ENCODE measurements at places on chromosomes 4 and X.

- no peak for DNase-seq
Measured at GRCh38 chr4:102824398-102824797, 3.0 kb downstream of the UBE2D3 start.

- DNase-seq, result no peak
Measured at GRCh38 chrX:103517246-103517645, 2.0 kb downstream of the RAB40A start.

DNA sequence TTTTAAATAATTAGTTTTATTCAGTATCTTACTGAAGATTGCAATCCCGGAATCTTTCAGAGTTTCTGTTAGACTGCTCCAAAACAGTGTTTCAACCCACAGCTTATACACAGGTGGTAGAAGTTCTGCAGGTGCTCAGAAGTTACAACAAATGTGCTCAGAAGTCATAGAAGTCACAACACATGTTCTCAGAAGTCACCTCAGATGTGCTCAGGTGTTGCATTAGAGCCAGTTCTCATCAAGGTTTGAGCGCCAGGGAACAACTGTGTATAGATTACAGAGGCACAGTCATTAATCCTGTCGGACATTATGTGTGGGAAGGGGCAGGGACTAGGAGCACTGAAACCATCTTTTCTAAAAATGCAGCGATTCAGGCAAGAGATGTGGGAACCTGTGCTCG is 124.5 kb downstream of the ARSF start:
- DNase-seq, result no peak

DNA sequence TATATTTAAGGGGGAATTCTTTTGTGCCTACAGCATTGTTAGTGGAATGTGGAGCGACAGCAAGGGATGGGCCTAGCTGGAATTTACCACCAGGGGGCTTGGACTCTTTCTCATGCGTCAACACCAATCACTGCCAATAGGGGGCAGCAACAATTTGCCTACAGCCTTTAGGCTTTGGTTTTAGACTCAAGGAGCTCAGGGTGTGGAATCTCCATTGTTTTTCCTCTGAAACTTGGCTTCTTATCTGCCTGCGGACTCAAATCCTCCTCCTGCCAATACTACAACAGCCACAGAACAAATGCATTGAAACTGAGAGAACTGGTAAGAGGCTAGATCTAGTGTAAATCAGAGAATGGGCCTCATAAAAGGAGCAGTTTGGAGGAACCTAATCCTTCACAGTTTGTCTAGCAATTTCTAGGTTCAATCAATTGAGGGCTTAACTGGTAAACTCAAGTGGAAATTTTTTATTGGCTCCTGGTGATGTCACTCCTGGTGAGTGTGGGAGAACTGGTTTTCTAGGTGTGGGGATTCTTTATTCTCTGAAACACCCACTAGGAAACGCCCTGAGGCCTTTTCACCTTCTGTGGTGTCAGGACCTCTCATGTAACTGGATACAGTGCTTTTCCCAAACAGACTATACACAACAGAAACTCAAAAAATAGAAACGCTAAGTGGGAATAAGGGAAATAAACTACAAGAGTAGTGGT is 27.9 kb upstream of the TMSB4X start:
- DNase-seq, result peak; percentile 17

DNA sequence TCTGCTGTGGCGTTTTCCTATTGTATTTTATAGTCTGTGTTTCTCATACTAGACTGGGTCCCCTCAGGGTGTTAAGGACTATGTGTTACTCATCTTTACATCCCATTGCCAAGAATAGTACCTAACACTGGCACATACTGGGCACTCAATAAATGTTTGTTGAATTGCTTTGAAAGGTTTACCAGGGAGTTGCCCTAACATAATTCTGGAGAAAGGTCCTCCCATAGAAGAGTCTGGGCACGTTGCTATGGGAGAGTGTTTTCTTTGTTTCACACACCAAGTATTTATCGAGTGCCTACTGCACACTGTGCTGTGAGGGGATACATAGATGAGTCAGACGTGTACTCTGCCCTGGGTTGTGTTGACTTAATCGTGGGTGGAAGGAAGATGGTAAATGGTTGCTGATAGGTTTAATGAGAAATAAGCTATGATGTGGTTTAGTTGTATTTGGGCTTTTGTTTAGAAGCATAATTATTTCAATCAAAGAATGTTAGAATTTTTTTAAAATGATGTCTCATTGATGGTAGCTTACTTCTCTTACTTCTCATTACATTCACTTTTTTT is 42.9 kb downstream of the AFF1 start:
- DNase-seq, result no peak

- no peak for DNase-seq
Measured at GRCh38 chr4:40349561-40350198, 14.5 kb downstream of the CHRNA9 start.

GRCh38 chr4:80540349-80540748 is 204.8 kb downstream of the CFAP299 start:
- no peak for DNase-seq

DNA sequence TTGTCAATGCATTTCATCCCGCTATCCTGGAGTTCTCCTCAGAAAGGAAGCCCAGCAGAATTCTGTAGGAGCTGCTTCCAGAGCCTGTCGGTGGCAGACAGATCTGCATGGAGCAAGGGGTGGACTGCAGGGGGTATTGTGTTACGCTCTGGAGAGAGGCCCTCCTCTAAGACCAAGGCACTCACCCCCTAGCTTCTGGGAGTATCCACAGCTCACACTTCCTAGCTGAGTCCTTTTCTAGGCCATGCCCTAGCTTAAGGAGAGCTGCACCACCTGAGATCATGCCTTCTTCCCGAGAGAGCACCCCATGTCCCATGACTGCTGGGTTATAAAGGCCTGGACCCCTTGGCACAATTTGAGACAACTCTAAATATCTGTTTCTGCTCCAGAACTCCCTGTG is 39.1 kb downstream of the MTNR1A start:
- no peak for DNase-seq

DNA sequence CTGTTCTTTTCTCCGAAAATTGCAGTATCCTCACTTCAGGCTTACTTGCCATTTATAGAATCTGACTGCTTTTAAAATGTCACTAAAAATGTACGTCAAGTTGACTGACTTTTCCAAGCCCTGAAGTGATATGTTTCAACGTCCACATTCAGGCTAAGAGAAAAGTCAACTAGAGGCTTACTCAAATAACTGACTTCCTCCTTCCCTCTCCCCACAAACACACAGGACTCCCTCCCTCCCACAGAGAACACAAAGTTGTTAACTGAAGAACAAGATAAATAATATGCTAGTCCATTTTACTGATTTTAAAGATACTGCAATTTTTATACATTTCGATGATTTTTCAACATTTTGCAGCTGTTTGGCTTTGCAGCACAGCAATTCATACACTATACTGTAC is 13.8 kb upstream of the CDKL2 start:
- no peak for DNase-seq

DNA sequence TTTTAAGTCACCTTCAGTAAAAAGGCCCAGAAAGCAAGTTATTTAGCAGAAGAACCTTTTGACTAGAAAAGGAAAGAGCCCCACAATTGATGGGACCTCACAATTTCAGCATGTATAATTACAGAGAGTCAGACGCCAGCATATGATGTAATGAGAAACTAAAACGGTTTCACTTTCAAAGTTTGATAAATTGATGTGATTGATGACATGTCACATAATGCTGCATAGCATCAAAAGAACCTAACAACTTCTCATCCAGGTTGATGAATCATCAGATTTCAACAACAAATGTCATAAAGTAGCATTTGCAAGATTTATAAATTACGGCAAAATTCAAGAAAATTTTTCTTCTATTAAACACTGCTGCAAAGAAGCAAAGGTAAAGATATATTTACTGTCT is 3.9 kb upstream of the GAR1 start:
- no peak for DNase-seq

GRCh38 chr4:75821966-75822365 is 80.3 kb downstream of the PPEF2 start:
- no peak for DNase-seq

- no peak for DNase-seq
Measured at GRCh38 chrX:154661170-154661569, 7.8 kb upstream of the CTAG2 start.

- DNase-seq, result no peak
Measured at GRCh38 chr4:13704035-13704434, 76.5 kb upstream of the BOD1L1 start.

- no peak for DNase-seq
Measured at GRCh38 chr4:7464259-7464655, 29.5 kb upstream of the PSAPL1 start.

DNA sequence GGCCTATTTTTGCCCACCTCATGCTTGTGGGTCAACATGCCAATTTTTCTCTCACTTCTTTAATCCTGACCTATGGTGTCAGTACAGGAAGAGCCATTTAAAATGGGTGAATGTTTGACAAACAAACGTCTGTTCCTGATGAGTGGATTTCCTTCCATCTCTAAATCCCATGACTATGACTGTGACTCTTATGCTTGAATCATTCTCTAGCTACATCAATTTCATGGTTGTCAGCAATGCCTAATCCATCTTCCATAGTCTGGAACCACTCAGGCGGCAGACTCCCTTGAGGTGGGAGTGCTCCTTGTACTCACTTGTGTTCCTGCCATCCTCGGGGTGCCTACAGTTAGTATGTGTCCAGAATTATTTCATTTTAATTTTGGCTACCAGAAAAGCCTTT is 194.9 kb upstream of the RPS6KA3 start:
- no peak for DNase-seq

- DNase-seq, result no peak
Measured at GRCh38 chrX:8890794-8891193, 89.6 kb upstream of the FAM9A start.

- DNase-seq, result no peak
Measured at GRCh38 chrX:118225711-118226428, 109.3 kb upstream of the KLHL13 start.

DNA sequence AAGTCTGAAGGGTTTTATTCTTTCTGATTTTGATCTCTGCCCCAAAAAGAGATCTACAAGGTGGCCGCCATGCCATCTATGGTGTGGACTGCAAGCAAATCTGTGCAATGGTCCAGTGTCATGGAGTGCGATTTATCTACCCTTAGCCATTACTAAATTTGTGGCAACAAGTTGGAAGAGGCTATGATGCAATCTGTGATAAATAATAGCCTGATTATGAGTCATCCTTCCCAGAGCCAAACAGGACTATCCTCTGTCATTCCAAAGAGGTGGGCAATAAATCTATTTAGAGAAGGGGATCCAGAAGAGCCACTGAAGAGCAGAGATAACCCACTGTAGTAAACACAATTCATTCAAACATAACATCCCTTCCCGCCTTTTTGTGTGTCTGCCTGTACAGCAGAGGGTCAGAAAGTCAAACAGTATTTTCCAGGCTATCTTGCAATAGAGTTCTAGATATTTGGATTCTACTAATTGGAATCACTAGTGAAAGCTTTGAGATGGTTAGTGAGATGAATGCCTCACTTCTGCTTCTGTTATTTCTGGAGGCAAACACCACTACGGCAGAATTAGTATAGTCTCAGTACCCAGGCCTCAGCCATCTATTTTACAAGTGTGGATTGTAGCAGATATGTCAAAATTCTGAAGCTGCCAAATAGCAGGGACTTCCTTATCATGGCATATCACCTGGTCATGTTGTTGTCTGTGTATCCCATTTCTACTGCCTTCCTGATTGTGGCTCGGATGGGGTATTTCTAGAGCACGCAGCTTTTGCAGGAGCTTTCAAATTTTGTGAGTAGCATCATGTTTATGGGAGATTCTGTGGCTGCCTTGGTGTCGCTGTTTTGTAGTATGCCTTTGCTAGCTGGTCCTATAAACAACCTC is 192.0 kb downstream of the SMIM20 start:
- DNase-seq, result no peak

DNA sequence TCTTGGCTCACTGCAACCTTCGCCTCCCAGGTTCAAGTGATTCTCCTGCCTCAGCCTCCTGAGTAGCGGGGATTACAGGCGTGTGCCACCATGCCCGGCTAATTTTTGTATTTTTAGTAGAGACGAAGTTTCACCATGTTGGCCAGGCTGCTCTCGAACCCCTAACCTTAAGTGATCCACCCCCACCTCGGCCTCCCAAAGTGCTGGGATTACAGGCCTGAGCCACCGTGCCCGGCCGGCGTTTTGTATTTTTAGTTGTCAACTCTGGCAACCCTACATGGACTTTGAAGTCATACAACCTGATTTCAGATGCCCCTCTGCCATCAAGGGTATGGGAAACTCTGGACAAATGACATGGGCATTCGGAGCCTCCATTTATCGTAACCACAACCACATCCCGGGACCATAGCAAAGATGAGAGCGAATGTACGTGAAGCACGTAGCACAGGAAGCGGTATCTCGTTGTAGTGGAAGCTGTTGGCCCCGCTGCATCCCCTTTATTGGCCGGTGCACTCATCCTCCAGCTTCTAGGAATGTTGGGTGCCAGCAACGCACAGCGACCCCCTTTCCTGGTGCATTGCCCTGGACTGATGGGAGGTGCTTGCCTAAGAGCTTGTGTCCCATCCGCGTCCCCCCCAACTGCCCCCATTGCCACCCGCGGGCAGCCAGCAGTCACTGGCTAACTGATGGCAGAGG is 109.2 kb downstream of the PHKA2 start:
- DNase-seq, result no peak

- DNase-seq, result no peak
Measured at GRCh38 chr4:151169900-151170299, 70.5 kb downstream of the RPS3A start.

DNA sequence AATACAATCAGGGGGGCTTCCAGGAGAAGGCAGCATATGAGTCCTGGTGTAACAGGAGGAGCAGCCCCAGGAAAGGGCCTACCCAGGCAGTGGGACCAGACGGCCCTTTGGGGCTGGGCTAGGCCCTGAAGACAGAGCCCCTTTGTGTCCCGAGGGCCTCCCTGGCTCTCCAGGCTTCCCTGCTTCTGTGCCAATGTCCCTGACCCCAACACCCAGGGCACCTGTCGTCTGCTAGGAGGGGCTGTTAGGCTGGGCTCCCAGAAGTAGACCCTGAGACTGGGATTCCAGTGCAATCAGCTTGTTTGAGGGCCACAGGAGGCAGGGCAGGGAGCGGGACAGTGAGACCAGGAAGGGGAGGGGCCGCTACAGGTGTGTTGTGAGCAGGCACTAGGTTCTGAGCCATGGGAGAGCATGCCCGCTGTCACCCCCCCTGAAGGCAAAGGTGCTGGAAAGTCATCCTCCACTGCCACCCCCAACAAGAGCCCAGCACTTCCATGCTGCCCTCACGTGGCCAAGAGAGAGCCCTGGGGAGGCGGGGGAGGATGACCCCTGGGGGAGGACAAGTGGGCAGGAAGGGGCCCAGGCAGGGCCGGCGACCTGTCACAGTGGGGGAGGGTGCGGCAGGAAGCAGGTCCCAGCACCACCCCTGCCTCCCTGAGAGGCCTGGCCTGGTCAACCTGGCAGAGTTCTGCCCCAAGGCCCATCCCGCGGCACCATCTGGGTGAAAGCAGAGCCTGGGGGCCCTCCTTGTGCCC is 64.8 kb downstream of the ADRA2C start:
- DNase-seq, result no peak

DNA sequence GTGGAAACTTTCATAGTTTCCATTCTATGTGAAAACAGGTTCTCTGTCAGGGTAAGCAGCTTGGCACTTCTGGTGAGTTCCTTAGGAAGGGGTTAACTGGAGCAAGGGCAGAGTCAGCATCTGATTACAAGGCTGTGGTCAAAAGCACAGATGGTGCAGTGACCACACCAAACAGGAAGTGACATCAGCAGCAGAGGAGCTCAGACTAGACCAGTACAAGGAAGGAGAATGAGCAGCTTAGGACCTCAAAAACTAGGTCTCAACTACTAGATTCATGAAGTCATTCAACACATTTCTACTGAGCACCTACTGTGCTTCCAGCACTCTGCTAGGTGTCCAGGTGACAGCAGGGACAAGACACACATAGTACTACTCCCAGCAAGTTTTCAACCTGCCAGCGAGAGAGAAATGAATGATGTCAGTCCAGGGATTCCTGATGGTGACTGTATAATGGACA is 130.2 kb downstream of the AMELX start:
- DNase-seq, result peak; percentile 0

GRCh38 chr4:137226900-137227299 is 305.4 kb downstream of the PCDH18 start:
- DNase-seq, result no peak
